ENCODE measurements at places on chromosomes 4 and X. TPM values are rescaled to one million over a fixed set of nuclear protein-coding genes. Genes with fewer than 3 reads are reported as not detected.

GRCh38 chr4:132479543-132479942 lies 669.6 kb upstream of the PCDH10 start:
- DNase-seq: no peak

DNA sequence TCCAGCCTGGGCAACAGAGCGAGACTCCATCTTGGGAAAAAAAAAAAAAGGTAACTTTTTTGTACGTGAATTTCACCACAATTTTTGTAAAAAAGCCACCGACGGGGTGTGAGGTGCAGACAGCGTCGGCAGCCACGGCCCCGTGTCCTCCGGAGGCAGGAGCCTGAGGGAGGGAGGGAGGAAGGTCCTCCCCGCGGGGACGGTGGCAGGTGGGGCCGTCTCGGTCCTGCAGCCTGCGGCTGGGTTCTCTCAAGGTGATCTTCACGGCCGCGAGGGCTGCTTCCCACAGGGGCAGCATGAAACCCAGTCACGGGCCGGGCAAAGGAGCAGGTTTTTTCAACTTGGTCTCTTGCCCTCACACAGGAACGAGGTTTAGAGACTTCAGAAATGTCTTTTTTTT lies 14.0 kb downstream of the PLCXD1 start:
- no peak for DNase-seq

The UGT2A2 gene
- total RNA-seq: not detected

The CXCL8 gene
- total RNA-seq: 12.9 TPM

GRCh38 chr4:88101165-88101564 lies 57.3 kb downstream of the ABCG2 start:
- DNase-seq: no peak

The CDS1 gene
- 5.2 TPM for total RNA-seq

The FHIP1A gene
- 20.8 TPM for total RNA-seq

The TEX13C gene
- not detected for total RNA-seq

The MAGEB10 gene
- not detected for total RNA-seq

The DKK2 gene
- total RNA-seq: 0.52 TPM

DNA sequence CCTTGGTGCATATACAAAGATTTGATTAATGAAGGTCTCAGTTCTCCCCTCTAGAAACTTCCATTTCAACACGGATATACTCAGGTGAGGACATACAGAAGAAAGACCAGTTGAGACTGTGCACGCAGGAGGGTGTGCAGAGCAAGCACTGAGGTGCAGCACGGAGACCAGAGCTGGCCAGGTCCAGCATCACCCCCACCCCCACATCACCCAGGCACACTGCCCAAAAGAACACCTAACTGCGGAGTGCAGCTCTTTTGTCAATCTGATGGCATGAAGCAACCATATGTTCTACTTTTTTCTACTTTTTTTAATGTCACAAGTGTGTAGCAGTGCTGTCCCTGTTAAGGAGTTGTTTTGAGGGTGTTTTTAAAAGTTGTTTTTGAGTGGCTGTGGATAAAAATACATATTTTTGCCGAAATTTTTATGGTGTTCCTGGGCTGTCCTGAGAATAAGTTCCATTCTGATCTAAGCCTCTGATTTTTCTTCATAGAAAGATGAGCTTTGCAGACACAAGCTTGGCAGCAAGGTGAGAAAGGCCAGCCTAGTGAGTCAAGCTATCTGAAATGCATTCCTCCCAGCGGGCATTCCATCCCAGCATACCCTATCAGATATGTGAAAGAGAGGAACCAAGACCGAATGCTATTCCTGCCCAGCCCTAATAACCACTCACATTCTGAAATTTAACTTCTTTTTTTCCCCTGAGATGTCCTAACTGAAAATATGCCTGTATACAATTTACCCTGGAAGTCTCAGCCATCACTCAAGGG lies 173.7 kb downstream of the PTTG2 start:
- peak; percentile 74 for DNase-seq

DNA sequence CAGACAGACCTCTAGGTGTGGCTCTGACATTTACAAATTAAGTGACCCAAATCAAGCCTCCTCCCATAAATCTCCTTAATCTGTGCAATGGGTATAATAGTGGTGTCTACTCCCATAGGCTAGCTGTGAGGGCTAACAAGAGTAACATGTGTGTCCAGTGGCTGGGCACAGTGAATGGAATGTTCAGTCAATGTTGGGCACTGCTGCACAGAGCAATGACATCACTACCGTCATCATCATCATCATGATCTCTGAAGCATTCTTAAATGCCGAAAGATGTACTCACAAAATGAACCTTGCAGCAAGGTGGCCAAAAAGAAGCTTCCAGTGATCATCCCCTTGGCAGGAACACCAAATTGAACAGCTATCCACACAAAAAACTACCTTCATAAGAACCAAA lies 43.5 kb downstream of the CHRNA9 start:
- DNase-seq: no peak

The NRK gene
- total RNA-seq: 0.52 TPM

The DDX53 gene
- total RNA-seq: not detected

- no peak for DNase-seq
Observed at GRCh38 chr4:42855779-42856178, 36.7 kb upstream of the GRXCR1 start.

The ERVMER34-1 gene
- total RNA-seq: 0.52 TPM

GRCh38 chr4:122686691-122687090 lies 45.8 kb upstream of the BBS12 start:
- DNase-seq: no peak

DNA sequence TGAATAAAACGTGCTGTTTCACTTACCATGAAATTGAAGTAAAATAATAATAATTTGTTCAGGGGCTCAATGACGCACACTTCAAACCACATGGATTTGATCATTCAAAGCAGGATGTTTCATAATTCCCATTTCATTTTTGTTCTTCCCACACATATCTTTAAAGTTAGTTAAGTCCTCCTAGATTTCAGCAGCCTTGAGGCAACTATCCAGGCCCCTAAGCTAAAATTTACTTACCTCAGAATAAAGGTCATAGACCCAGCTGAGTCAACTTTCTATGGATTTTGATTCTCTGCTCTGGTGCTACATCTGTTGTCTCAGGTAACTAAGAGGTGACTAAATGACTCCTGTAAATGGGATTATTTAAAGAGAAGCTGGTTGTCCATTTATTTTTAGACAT lies 25.0 kb downstream of the GPR174 start:
- DNase-seq: no peak

- no peak for DNase-seq
Observed at GRCh38 chr4:67522851-67523671, 22.2 kb downstream of the CENPC start.

The RASSF6 gene
- 10.1 TPM for total RNA-seq

DNA sequence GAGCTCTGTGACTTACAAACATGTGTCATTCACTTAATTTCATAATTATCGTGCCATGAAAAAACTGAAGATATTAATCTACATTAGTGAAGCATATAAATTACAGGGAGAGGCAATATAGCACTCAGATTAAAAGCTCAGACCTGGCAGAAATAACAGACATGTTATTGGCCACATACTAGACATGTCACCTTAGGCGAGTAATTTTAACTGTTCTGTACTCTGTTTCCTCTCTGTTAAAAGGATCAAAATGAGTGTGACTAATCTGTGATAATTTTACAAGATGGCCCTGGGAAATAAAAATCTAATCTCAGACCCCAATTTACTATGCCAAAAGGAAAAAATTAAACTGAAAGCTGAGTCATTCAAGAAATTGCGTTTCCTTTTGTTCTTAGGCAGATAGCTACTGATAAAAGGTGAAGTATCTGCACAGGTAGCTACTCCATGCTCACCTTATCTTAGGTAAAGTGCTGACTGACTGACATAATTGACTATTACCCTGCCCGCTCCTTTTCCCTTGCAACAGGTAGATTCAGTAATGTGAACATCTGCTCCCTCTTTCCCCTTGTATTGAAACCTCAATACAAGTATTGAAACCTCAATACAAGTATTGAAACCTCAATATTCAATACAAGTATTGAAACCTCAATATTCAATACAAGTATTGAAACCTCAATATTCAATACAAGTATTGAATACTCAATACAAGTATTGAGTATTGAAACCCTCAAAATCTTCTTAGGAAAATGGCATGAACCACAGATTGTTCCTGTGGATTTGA lies 33.2 kb downstream of the RELL1 start:
- no peak for DNase-seq

The ZNF711 gene
- 5.6 TPM for total RNA-seq

DNA sequence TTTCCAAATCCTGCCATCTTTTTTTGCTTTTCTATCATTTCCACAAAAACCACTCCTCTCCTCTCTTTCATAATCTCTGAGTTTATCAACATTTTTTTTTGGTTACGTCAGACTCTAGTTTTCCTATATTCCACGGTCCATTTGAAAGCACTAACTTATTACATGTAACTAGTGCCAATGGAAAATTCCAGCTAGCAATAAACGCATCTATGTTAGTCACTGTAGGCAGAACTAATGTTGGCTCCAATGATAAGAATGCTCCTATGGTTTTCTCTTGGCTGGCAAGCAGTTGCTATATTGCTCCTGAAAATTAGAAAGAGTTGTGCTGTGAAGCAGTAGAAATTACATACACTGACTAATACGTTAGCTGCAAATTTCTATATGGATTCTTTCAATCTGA lies 634.6 kb upstream of the FTHL17 start:
- DNase-seq: no peak

GRCh38 chr4:40375620-40376019 lies 40.5 kb downstream of the CHRNA9 start:
- no peak for DNase-seq

- DNase-seq: no peak
Observed at GRCh38 chr4:43709443-43709842, 739.2 kb downstream of the KCTD8 start.

- DNase-seq: no peak
Observed at GRCh38 chr4:128775916-128776315, 33.6 kb upstream of the JADE1 start.

The MOB1B gene
- 12.7 TPM for total RNA-seq

The ZMAT1 gene
- 18.8 TPM for total RNA-seq

DNA sequence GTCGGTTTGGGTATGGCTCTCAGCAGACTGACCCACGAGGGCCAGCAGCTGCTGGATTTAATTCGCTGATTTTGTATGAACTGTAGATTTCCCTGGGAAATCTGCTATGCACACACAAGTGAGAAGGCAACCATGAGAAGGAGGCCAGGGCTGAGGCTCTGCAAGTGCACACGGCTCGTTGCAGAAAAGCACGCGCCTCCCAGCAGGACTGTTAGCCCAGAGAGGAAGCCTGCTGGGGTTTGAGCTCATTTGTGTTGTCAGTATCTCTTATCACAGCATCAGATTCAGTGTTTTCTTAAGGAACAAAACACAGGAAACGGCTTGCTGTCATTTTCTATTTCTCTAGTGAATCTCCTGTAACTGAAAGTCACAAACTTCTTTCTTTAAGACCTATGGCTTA lies 296.2 kb upstream of the FAT1 start:
- no peak for DNase-seq

- no peak for DNase-seq
Observed at GRCh38 chr4:122383341-122383740, 4.5 kb downstream of the ADAD1 start.

GRCh38 chrX:69503782-69504625 lies at the start of gene NALF2:
TSS of gene NALF2 (plus strand) at chrX:69504326. CDS start at chrX:69505283, 957 bp downstream.
- peak; percentile 51 for DNase-seq

The TEX11 gene
- 0.66 TPM for total RNA-seq

DNA sequence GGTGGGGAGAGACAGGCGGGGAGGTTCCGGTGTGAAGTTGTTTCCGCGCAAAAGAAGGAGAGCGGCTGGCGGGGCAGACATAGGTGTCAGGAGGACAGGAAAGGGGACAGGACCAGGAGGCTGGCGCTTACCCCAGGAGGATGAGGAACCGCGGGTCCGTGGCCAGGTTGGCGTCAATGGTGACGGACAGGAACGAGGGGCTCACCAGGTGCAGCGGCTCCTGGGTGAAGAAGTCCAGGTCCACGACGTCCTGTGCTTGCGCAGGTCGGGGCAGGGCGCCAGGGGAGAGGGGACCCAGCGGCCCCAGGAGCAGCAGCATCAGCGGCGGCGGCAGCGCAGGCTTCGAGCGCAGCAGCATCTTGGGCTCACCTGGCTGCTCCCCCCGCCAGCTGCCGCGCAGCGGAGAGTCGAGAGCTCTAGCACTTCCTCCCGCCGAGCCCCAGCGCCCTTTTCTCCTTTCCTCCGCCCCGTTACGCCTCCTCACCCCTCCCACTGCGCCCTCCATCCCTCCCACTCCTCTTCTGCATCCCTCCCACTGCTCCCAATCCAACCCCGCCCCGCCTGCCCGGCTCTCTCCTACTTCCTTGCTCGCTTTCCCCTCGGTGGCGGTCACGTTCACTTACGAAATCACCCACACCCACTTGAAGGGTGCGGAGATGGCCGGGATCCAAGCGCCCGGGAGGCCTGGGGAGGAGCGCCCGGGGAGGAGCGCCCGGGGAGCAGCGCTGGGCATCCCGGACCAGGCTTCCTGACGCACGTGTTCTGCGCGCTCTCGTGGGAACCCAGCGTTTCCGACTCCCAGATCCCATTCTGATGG lies at the start of gene HPSE:
HPSE (minus strand) TSS at position 424 of the 817 bp plus-strand sequence; CDS start at position 358, 66 bp downstream.
- DNase-seq: peak; percentile 79

Data from body of pancreas (tissue), 4 donors.